ENCODE measurements at places on chromosomes 7 and 10.

GRCh38 chr10:32004161-32004591 is 52.0 kb downstream of the KIF5B start:
- DNase-seq: no peak

DNA sequence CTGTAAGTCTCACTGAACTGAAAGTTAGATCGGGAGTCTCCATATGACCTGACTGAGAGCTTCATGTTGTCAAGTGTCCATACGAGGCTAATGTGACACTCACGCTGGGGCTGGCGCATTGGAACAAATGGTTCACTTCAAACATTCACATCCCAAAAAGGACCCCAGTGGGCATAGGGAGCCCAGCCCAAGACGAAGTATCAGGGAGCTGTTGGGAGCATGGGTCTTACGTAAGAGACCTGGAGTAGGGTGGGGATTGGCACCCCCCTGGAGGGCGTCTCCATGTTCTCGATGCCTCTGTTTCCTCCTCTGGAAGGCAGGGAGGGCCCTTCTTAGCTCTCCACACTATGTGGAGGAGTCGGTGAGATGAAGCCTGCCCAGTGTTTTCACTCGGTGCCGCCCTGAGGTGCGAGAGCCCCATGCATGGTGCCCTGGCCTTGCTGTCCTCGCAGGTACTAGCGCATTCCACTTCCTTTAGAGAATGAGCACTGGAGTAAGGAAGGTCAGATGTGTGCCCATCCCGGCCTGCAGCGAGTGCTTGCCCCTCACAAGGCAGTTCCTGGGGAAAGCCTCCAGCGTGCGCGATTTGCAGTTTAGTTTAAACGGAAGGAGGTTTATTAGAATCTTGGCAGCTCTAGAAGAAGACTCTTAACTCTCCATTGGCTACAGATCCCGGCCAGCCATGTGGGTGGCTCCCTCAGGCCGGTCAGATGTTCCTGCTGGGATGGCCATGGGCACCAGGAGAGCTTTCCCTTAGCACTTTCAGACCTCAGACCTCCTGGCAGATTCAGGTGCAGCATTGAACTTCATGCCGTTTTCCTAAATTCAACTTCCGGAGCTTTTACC is 64.4 kb downstream of the PTPRE start:
- DNase-seq: no peak

DNA sequence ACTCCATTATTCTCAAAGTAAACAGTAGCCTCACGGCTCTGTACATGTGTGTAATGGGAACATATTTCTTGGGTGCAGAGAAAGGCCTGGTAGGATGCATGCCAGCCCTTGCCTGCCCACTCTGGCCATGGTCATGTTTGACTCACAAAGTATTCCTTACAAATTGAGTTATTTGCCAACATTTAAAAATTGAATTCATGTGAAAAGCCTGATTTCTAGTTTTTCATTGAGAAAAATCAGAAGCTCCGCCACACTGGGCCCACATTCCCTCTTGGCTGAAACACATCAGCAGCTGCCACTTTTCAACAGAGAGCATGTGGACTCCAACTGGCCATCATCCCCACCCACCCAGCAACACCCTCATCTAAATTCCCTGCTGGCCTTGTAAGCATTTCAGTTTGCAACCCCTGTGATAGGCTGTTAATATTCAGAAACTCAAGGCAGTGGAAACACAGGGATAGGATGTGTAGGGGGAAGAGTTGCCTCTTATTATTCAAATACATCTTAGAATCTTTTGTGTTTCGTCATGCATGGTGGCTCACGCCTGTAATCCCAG is 40.9 kb downstream of the CDH23 start:
- DNase-seq: no peak

DNA sequence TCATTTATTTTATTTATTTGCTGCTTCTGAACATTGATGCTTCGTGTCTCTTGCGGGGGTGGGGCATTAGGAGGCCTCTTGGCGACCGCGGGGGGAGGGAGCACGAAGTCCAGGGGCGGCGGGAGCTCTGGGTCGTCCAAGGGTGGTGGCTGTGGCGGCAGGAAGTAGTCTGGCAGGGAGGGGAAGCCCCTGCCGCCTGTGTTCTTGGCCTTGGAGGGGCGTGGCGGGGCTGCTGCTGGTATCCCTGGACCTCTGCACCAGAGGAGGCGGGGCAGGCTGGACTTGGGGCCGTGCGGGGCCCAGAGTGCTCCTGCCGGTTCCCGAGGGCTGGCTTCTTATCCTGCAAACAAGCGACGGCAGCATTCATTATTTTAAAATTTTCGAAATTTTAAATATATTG is 70.5 kb upstream of the ABI1 start:
- DNase-seq: no peak

GRCh38 chr7:28297801-28298459 is 114.4 kb upstream of the CREB5 start:
- DNase-seq: no peak

DNA sequence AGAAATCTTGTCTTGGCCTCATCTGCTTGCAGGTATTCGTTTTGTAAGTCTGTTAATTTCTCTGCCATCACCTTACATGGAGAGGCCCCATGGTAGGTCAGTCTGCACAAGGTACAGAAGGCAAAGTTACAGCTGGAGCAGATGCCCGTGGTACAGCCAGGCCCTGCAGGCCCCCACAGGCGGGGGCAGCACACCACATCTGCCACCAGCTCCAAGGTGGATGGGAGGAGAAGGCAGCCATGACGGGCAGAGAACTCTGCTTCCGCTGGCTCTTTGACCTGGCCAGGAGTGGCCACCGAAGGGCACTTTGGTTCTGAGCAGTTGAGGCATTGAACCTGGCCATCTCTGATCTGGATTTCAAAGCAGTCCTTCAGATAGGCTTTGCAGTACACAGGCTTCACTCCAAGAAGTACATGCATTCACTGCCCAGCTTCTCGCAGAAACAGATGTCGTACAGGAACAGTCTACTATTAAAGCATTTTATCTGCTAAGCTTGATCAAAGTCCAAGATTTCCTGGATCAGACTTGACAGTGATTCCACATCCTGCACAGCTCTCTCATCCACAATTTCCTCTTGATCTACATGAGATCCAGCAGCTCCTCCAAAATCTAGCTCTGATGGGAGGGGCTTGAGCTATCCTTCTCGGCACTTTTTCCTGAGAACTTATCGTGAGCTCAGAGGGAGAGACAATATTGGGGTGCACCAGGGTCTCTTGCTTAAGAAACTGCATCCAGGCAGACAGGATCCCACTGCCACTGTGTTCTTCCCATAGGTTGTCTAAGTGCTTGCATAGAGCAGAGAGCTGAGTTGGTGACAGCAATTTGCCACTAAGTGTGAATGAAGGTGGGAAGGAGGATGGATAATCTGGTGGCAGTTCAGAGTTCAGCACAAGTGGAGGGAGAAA is 120.7 kb downstream of the TRRAP start:
- DNase-seq: no peak

GRCh38 chr10:46560952-46561351 is 4.5 kb upstream of the GPRIN2 start:
- no peak for DNase-seq

GRCh38 chr10:48780341-48780740 is 95.7 kb downstream of the WDFY4 start:
- DNase-seq: no peak

- DNase-seq: no peak
Observed at GRCh38 chr7:18262058-18262457, 233.5 kb upstream of the HDAC9 start.

- DNase-seq: no peak
Observed at GRCh38 chr10:129029851-129030602, 437.0 kb upstream of the MGMT start.

GRCh38 chr10:35025916-35026315 is 64.2 kb downstream of the CUL2 start:
- no peak for DNase-seq

DNA sequence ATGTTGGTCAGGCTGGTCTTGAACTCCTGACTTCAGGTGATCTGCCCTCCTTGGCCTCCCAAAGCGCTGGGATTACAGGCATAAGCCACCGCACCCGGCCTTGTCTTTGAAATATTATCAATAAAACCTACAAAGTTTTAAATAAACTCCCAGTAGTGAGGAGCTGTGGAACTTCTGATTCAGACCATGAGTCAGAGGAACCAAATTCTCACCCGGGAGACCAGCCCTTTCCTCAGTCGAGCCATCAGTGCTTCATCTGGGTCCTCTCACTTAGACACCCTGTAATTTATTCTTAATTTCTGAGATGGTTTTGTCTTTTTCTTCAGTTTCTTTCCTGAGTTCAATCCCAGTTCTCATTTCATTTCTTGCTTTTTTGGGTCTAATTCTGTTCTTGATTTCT is 68.6 kb downstream of the DYNC2I1 start:
- DNase-seq: no peak

GRCh38 chr7:139620676-139621344 is 97.3 kb downstream of the CLEC2L start:
- no peak for DNase-seq

DNA sequence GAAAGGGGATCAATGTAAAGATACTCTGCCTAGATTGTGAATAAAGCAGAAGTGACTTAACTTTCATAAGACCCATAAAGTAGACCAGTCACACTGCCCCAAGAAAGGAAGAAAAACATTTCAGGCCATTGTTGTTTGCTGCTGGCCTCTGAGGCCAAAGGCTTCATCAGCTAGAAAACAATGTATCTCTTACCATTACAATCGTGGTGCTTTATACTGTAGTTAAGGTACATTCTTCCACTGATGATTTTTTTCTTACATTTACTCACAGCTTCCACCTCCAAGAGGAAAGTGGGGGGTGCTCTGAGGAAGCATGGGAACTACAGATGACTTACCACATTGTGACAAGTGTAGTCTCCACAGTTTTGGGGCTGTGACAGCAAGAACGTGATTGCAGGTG is 68.6 kb downstream of the NRG3 start:
- DNase-seq: no peak

GRCh38 chr10:805620-806305 is 116.3 kb upstream of the DIP2C start:
- no peak for DNase-seq

- no peak for DNase-seq
Observed at GRCh38 chr10:73584737-73585136, 6.4 kb downstream of the USP54 start.

DNA sequence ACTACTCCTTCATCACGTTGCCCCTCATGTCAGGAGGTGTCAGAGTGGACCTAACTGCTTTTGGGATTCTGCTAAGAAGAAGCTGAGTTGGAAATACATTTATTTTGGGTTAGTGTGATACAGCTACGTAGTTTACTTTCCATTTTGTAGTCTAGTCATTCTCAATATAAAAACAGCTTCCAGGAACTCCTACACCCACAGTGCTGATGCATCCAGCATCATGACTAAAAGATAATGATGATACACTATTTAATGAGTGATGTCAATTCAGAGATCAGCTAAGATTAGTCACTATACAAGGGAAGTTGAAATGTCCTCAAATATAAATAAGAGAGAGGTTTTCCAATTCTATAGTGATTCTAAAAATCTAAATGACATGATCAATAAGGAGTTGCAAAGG is 264.2 kb upstream of the SLC26A5 start:
- DNase-seq: no peak

DNA sequence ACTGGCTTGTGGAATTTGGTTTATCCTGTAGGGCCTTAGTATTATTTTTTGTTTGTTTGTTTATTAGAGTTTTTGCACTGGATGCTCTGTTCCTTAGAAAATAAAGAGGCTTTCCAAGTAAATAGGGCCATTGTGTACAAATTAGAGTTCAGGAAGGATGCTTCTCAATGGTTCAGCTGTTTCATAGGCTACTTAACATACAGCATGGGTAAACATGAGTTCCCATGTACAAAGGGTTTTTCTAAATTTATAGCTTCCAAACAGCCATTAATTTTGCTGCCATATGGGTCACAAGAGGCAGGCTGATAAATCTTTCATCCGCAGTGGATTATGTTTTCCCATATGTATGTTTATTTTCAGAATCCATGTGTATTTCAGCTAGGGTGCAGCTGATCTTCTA is 121.6 kb upstream of the WDR11 start:
- DNase-seq: no peak

GRCh38 chr7:46450425-46450824 is 529.4 kb upstream of the IGFBP3 start:
- no peak for DNase-seq

- no peak for DNase-seq
Observed at GRCh38 chr7:150971242-150972022, 6.7 kb downstream of the KCNH2 start.

DNA sequence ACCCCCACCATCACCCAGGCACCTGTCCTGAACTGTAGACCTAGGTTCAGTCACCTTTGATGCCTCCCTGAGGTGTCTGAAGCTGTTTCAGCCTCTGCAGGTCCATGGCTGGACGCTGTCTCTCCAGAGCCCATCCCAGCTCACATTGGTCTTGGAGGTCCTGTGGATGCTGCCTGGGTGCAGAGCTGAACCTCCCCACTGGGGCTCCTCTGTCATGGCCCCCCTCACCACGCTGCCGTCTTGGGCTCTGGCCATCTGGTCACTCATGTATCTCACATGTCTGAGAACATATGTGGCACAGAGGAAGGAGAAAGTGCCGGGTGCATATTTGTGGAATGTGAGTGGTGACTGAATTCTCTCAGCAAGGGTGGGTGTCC is 108.9 kb downstream of the NKX6-2 start:
- DNase-seq: no peak

DNA sequence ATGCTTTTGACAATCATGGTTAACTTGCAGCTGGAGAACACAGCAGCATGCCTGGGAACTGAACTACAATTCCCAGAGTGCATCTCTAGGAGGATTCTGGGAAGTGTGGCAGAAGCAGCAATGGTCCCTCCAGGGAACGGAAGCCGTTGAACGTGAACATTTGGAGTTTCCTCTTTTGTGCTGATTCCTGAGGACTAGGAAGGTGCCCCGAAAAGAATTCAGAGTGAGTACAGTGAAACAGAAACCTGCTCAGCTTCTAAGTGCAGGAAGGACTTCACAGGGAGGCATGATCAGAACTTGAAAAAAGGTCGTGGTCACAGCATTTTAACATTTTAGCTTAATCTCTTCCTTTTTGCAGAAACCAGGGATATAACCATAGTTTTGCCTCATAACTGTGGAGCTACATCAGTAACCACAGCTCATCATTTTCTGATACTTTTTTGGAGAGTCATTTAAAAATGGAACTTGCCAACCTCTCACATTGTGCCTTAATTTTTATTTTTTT is at the start of gene NUDT13:
Gene NUDT13 (plus strand): TSS at position 111 of the 505 bp plus-strand sequence. CDS start 3,911 bp downstream, outside the sequence.
- no peak for DNase-seq

Data from activated CD4-positive, alpha-beta T cell treated with anti-CD3 and anti-CD28 coated beads, Interleukin-2, amount 50 U/mL, for 24 hours (primary cell).